ENCODE measurements at places on chromosomes 4 and X. TPM values are rescaled to one million over a fixed set of nuclear protein-coding genes. Genes with fewer than 3 reads are reported as not detected.

HS6ST2 gene
- total RNA-seq = 0.21 TPM

FRMD7 gene
- not detected for total RNA-seq

CDKL5 gene
- 10.1 TPM for total RNA-seq

DNA sequence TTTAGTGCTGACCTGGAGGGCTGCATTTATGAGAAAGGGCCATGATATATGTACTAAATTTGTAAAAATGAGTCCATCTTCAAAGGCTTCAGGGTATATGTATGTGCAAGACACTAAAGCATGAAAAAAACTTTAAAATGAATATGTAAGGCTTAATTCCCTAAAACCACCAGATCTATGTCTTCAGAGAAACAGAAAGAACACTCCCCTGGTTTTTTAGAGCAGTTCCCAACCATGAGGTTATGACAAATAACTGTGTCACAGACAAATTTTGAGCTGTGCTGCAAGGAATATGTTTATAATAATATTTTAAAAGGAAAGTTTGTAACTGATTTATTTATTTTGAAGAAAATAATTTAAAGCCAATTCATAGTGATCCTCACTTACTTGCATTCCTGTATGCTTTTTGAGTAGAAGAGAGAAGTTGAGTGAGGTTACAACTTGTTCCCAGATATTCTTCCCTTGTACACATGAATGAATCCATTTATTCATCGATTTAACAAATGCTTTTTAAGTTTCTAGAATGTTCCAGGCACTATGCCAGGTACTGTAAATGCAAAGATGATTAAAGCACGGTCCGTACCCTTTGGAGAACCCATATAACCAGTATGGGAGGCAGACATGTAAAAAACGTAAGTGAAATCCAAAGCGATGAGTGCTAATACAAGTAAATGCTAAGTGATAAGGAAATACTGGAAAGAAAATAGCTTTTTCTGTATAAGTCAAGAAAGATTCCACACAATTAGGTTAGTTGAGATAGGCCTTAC is 295.2 kb upstream of the DIAPH2 start:
- H3K4me3 ChIP-seq = no peak overlapping the region
- DNase-seq = no peak
- no peak overlapping the region for H3K27ac ChIP-seq
- no peaks in the 10 kb centered on the region for H3K36me3 ChIP-seq

GRCh38 chr4:174040287-174040686 is 243.2 kb downstream of the FBXO8 start:
- no peaks in the 10 kb centered on the region for H3K27me3 ChIP-seq
- no peak overlapping the region for H3K27ac ChIP-seq
- H3K36me3 ChIP-seq = no peaks in the 10 kb centered on the region
- H3K4me3 ChIP-seq = no peak overlapping the region
- no peak for DNase-seq

Measured in heart right ventricle (tissue), 16 donors.